SIG-M5 (cell line): ENCODE measurements at places on chromosomes 12 and 14.

- no peak for DNase-seq
These were observed 37.6 kb upstream of the SMOC1 start for GRCh38 chr14:69841656-69842055.

DNA sequence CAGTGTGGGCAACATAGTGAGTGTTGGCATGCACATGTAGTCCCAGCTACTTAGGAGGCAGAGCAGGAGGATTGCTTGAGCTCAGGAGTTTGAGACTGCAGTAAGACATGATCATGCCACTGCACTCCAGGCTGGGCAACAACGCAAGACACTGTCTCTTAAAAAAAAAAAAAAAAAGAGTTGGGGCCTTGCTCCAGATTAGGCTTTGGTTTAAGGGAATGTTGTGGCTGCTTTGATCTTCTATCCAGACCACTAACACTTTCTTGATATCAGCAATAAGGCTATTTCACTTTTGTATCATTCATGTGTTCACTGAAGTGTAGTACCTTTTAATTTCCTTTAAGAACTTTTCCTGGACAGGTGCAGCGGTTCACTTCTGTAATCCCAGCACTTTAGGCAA, 2.8 kb upstream of the FITM1 start:
- DNase-seq, result no peak

DNA sequence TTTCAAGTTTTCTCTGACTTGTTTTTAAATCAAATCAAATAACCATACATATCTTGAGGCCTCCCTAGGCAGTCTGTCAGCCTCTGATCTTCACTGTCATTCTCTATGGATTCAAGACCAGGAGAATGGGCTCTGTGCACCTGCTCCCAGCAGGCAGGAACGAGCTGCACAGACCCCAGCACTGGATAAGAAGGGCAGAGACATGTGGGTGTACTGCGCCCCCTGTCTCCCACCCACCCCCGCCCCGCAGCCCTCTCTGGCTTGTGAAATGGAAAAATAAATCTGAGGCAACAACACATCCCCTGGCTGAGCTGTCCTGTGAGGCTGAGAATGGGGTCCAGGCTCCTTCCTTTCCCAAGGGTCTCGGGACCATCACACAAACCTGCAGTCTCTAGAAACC, 26.3 kb downstream of the CLMN start:
- no peak for DNase-seq

DNA sequence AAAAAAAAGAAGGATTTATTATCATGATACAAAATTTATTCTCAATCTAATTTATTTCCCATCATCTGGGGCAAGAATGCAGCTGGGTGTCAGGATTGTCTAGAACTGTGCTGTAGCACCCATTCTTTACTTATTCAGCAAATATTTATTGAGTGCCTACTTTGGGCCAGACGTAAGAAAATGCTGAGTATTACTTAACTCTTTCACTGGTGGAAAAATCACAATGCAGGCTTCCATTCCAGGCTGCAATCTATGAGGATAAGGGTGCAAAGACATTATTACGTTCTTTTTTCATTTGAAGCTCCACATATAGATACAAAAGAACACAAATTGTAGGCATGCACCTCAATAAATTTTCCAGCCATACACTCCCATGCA, 86.0 kb upstream of the CDKN3 start:
- DNase-seq, result no peak

- no peak for DNase-seq
These were observed 615 bp downstream of the TARBP2 start for GRCh38 chr12:53501615-53502181.

GRCh38 chr12:64418209-64418608, 14.0 kb downstream of the XPOT start:
- DNase-seq, result no peak

DNA sequence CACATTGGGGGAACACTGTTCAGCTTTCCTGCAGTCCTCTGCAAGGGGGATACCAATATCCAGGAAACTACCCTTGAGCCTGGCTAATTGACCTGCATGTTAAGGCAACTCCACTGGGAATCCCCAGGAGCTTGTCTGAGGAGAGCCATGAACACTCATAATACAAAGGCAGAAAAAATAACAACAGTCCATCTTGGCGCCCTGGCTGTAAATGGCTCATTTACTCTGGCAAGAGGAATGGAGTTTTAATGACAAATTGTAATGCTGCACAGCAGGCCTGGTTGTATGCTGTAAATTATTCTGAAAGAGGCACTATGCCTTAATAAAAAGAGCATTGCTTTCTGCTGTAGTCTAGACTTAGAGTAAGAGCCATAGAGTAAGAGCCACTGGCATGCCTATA, 58.3 kb downstream of the SLC8A3 start:
- no peak for DNase-seq

- DNase-seq, result no peak
These were observed 38.4 kb downstream of the TMEM132C start for GRCh38 chr12:128305336-128305892.

GRCh38 chr12:63948211-63948610, 103.7 kb downstream of the SRGAP1 start:
- no peak for DNase-seq

GRCh38 chr14:68261092-68261842, 441.7 kb downstream of the RAD51B start:
- no peak for DNase-seq

DNA sequence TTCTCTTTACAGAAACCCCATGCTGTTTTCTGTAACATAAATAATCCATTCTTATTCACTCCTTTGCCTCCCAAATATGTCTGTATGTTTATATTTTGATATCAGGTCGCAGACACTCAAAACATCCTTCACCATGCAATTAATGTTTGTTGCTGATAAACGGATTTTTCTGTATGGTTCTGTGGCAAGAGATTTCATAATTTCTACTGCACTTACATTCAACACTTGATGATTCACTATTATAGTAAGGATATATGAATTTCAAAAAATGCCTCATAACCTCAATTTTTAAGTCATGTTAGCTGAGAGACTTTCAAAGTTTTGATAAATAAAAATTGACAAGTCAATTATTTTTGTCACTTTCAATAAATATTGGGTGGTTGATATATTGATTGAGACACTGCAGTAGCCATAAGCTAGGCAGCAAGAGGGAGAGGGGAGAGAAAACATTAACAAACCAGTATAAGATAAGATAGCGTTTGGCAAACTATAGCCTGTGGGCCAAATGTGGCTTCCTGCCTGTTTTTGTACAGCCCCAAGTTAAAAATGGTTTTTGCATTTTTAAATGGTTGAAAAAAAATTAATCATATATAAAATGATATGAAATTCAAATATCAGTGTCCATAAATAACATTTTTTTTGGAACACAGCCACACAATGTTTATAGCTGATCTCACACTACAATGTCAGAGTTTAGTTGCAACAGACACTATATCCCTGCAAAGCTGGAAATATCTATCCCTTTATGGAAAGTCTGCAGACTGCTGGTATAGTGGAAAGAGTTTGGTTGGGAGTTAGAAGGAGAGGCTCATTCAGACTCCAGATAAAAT, 18.3 kb downstream of the ALDH6A1 start:
- DNase-seq, result no peak

DNA sequence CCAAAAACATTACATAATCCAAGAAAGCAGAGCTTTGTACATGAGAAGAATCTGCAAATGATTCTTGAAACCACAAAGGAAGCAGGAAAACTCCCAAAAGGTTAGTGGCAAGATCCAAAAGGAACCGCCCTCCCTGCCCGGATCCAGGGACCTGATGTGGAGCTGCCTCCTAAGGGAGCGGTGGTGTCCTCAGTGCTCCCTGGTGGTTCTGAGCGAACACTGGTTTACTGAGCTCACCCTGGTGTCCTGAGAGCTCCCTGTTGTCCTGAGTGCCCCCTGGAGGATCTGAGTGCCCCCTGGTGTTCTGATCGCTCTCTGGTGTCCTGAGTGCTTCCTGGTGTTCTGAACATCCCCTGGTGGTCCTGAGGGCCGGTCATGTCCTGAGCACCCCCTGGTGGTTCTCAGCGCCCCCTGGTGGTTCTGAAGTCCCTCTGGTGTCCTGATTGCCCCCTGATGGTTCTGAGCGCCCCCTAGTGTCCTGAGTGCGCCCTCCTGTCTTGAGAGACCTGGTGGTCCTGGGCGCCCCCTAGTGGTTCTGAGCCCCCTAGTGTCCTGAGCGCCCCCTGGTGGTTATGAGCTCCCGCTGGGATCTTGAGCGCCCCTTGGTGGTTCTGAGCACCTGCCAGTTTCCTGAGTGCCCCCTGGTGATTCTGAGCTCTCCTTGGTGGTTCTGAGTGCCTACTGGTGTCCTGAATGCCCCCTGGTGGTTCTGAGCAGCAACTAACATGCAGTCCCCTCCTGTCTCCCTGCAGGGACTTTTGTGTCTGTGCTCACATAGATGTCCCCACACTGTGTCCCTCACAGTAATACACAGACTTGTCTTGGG, 891.1 kb downstream of the TMEM121 start:
- no peak for DNase-seq

- DNase-seq, result no peak
These were observed 115.7 kb downstream of the PTPRQ start for GRCh38 chr12:80559766-80560165.

- DNase-seq, result no peak
These were observed 73.6 kb downstream of the ADGRD1 start for GRCh38 chr12:131027264-131027663.

DNA sequence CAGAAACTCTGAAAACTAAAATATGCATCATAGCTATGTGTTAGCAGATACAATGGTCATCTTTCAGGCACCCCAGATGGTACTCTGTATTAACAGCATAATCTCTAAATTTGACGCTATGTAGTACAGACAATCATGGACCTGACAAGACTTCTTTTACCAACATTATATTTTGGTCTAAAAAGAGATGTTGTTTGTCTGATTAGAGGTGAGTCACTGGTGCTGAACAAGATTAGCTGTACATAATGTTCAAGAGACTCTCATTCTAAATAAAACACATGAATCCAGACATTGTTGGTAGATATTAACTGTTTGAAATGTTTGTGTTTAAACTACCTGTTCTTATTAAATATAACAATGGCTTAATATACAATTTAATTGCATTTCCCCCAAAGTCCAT, 146.4 kb upstream of the LMNTD1 start:
- DNase-seq, result no peak

- no peak for DNase-seq
These were observed 356.4 kb upstream of the DDHD1 start for GRCh38 chr14:53509276-53510244.

DNA sequence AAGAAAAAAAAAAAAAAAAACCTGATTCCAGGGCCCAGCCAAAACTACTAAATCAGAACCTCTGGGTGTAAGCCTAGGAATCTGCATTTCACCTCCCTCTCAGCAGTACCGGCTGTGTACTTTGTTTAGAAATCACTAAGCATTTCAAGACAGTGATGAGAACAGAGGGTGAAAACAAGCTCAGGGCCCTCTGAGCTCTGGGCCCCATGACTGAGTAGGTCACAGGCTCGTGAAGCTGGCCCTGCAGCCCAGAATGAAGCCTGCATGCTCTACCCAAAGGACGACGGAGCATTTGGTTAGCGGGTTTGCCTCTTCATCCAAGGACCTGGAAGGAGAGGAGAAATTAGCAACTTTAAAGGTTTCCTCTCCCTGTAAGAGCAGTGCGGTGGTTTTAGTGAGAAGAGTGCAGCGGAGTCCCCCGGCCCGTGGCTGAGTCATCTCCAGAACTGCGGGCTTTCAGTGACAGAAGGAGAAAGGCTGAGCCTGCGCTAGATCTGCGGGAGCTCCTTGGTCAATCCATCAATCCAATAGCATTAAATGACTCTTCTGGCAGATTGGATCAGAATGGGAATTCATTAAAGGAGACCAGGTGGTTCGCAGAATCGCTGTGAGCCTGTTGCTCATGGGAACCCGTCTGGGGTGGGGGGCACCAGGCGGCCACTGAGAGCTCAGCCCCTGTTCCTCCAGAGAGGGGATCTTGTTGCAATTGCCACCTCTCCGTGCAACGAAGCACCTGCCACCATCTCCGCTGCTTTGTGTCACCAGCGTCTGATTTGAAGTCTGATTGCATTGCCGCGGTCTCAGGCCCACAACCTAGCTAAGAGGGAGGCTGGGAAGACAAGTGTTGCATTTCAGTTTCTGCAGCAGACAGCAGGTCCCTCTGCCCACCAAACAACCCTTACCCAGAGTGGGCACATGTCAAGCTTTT, 7.3 kb downstream of the IL31 start:
- DNase-seq, result no peak

- no peak for DNase-seq
These were observed 216.4 kb downstream of the LRIG3 start for GRCh38 chr12:58703866-58704265.

- no peak for DNase-seq
These were observed 837.7 kb downstream of the FSCB start for GRCh38 chr14:43669355-43669754.

GRCh38 chr14:104999361-104999760, 13.8 kb downstream of the CLBA1 start:
- DNase-seq, result no peak

GRCh38 chr12:102964872-102965271, 7.4 kb downstream of the ASCL1 start:
- DNase-seq, result no peak

DNA sequence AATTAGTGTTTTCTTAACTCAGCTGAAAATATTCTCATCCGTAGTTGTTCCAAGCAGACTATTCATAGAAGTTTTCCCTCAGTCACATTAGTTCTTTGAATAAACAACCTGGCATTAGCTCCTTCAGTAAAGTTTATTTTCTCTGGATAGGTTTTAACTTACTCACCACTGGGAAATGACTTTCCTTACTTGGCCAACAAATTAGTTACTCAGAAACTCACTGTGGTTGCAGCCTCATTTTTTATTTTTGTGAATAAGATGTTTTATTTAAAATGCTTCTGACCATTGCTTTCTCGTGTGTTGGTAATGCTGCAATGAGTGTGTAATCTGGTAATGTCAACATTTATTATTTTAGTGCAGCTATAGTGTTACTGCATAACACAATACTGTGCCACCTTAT, 74.9 kb downstream of the NOVA1 start:
- no peak for DNase-seq

DNA sequence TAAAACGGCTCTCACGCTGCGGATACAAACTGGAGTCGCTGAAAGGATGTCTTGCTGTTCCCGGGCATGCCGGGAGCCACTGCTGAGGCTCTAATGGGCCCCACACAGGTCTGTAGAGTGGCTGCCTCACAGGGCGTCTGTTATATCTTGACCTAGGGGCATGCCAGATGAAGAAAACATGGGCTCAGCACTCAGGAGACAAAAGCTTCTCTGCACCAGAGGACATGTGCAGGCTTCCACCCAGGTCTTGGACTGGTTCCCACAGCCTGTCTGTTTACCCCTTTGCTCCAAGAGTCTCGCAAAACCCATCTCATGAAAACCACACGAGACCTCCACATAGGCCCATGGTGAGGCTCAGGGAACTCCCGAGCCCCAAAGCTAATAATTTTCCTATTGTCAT, 134.2 kb downstream of the RPS29 start:
- no peak for DNase-seq

DNA sequence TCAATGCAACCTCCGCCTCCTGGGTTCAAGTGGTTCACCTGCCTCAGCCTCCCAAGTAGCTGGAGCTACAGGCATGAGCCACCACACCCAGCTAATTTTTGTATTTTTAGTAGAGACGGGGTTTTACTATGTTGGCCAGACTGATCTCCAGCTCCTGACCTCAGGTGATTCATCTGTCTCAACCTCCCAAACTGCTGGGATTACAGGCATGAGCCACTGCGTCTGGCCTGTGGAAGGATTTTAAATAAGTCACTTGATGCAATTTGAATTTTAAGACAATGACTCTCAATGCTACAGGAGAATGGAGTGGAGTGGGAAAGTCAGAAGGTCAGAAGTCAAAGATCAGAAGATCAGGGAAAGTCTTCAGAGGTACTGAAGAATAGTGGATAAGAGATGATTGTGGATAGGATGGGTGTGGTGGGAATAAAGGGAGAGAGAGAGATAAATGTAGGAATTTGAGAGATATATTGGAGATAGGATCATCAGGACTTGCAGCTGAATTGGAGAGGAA, 15.4 kb downstream of the TMEM52B start:
- no peak for DNase-seq

- DNase-seq, result no peak
These were observed 41.2 kb downstream of the ADGRD1 start for GRCh38 chr12:130994821-130995375.
